ENCODE measurements at places on chromosomes 3 and 15. TPM values are rescaled to one million over a fixed set of nuclear protein-coding genes. Genes with fewer than 3 reads are reported as not detected.

DNA sequence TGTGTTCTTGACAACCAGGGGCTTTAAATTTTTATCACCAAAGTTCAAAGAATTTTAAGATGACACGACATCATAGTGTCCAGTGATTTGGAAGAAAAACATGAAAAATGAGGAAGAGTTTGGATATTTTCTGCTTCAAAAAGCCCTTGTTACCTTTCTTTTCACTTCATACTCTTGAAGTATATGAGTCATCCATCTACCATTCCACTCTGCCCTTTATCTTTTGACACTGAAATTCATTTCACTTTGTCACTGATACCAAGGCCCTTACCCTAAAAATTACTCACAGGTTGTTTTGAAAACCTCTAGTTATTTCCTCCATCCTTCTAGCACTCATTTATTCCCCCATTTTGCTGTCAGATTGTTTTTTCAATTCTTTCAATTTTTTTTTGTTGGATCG is 42.7 kb downstream of the OR5H15 start:
- no peak for DNase-seq
- H3K4me3 ChIP-seq = no peak overlapping the region
- no peaks in the 10 kb centered on the region for H3K27me3 ChIP-seq

GRCh38 chr3:4656059-4656458 is 162.9 kb downstream of the ITPR1 start:
- no peak overlapping the region for H3K4me3 ChIP-seq
- no peaks in the 10 kb centered on the region for H3K4me1 ChIP-seq
- no peaks in the 10 kb centered on the region for H3K36me3 ChIP-seq
- H3K27me3 ChIP-seq = no peaks in the 10 kb centered on the region

DNA sequence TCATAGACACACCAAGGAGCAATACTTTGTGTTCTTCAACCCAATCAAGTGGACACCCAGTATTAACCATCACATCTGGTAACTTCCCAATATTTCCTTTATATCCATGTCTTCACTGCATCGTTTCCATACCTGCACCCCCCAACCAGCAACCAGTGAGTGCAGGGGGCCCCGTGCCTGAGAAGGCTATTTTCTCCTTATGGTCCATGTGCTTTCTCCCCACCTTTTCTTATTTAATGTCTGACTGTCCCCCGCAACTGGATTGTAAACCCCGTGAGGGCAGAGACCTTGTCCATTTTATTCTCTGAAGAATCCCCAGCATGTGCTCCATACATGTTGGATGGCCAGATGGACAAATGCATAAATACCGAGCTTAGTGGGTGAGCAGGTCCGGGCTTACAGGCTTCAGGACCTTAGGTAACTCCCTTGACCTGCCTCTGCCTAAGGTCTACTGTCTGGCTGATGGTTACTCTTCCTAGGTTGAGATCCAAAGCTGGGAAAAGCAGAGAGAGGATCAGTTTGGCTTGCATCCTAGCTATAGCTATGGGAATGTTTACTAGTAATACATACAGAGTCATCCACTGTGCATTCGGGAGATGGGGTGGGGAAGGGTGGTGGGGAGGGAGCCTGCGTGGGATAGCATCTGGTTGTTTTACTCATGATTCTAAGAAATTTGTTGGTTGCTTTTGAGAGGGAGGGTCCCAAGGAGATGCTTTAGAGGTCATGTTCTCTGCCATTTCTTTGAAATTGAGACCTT is 41.5 kb downstream of the PXYLP1 start:
- H3K4me3 ChIP-seq = no peak overlapping the region
- peaks cover 9% of the 10 kb centered on the region for H3K4me1 ChIP-seq
- no peak overlapping the region for H3K27ac ChIP-seq
- no peak for DNase-seq
- H3K27me3 ChIP-seq = no peaks in the 10 kb centered on the region
- H3K36me3 ChIP-seq = no peaks in the 10 kb centered on the region

GRCh38 chr3:4306860-4307259 is 3.7 kb downstream of the SETMAR start:
- no peaks in the 10 kb centered on the region for H3K36me3 ChIP-seq
- H3K27me3 ChIP-seq = no peaks in the 10 kb centered on the region
- DNase-seq = no peak

GRCh38 chr3:112308151-112308911 is 14.3 kb upstream of the SLC9C1 start:
- peak overlapping the region; percentile 86 for H3K27ac ChIP-seq
- peaks cover 32% of the 10 kb centered on the region for H3K4me1 ChIP-seq

DNA sequence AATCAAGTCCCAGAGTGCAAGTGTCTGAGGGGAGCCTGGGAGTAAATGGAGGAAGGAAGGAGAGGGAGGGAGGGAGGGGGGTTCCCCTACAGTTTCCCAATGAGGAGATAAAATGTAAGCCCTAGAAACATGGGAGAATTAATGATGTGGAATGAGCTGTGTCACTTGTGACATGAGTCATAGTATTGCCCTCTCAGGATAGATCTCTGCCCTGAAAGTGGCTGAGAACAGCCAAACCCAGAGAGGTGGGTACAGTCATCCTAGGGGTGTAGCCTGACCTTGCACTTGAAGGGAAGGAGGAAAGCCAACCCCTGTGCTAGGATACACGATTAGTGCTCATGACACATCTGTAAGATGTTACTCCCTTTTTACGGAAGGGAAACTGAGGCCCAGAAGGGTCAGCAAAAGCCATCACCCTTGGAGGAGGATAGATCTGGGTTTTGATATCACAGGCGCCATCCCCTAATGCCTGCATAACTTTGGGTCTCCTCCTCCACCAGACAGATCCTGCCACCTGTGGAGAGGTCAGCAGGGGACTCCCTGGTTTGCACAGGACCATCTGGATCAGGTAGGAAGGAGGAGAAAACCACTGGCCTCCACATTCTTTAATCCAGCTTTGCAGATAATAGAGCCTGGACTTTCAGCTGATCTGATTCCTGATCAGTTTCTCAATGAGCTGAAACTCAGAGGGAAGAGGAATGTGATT is 23.1 kb upstream of the USP3 start:
- H3K4me3 ChIP-seq = no peak overlapping the region
- H3K27ac ChIP-seq = peak overlapping the region; percentile 23
- peaks cover 21% of the 10 kb centered on the region for H3K4me1 ChIP-seq
- no peak for DNase-seq
- no peaks in the 10 kb centered on the region for H3K36me3 ChIP-seq
- no peaks in the 10 kb centered on the region for H3K27me3 ChIP-seq

GRCh38 chr3:40179016-40179415 is 130.5 kb upstream of the EIF1B start:
- H3K27me3 ChIP-seq = no peaks in the 10 kb centered on the region
- H3K36me3 ChIP-seq = no peaks in the 10 kb centered on the region
- peak; percentile 87 for DNase-seq
- H3K4me3 ChIP-seq = no peak overlapping the region

- no peak overlapping the region for H3K27ac ChIP-seq
- H3K4me3 ChIP-seq = no peak overlapping the region
- H3K36me3 ChIP-seq = no peaks in the 10 kb centered on the region
- H3K27me3 ChIP-seq = no peaks in the 10 kb centered on the region
- DNase-seq = no peak
Measured at GRCh38 chr15:64780600-64781156, 5.3 kb upstream of the RBPMS2 start.

GRCh38 chr3:48413611-48414010 is 16.3 kb downstream of the PLXNB1 start:
- no peaks in the 10 kb centered on the region for H3K27me3 ChIP-seq
- H3K27ac ChIP-seq = no peak overlapping the region
- no peak for DNase-seq
- no peaks in the 10 kb centered on the region for H3K36me3 ChIP-seq
- no peak overlapping the region for H3K4me3 ChIP-seq

DNA sequence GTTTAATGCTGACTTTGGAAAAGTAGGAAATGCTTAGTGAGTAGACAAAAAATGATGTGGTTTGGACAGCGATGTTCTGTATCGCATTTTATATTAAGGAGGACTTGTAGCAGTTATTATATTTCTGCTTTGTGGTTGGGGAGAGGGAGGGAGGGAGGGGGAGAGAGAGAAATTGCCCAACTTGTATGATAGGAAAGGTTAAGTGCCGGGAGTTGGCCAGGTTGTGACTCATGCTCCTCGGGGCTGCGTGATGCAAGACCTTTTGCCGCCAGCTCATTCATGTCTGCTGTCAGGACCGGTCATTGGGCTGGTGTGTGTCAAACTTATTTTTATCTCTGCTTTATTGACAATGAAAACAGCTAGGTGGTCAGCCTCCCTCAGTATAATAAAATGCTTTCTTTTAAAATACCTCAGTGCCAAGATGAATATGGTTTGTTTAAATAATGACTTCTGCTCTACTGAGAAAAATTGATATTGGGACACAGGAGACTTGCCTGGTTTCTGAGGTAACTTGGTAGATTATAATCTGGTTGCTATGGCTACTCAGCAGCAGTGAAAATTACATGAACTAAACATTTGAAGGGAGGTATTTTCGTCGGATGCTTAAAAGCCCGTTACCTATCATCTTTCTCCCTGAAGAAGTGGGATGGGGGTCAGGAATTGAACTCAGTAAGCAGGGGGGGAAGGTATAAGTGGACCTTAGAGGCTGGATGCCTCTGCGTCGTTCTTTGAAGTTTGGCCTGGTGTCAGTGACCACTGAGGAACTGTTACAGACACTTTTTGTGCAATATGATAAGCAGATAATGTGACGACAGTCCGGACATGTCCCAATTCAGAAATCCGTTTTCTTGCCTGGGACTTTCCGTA is 90.7 kb downstream of the FNDC3B start:
- peak; percentile 92 for DNase-seq
- H3K4me1 ChIP-seq = peaks cover 53% of the 10 kb centered on the region
- H3K4me3 ChIP-seq = no peak overlapping the region
- H3K27me3 ChIP-seq = no peaks in the 10 kb centered on the region
- H3K27ac ChIP-seq = peak overlapping the region; percentile 72

- no peak overlapping the region for H3K27ac ChIP-seq
- H3K27me3 ChIP-seq = no peaks in the 10 kb centered on the region
- H3K36me3 ChIP-seq = no peaks in the 10 kb centered on the region
Measured at GRCh38 chr15:49309889-49310288, 113.2 kb upstream of the FGF7 start.

FAM43A gene
- 18.9 TPM for total RNA-seq

GCNT3 gene
- 17.5 TPM for total RNA-seq

SLC6A11 gene
- total RNA-seq = 1.5 TPM

PLA2G4D gene
- total RNA-seq = 0.04 TPM

EPHA6 gene
- total RNA-seq = 14.3 TPM

ANKUB1 gene
- not detected for total RNA-seq

CCDC9B gene
- total RNA-seq = 1.8 TPM

BNC1 gene
- 24.3 TPM for total RNA-seq

DGKG gene
- total RNA-seq = not detected

PSTPIP1 gene
- not detected for total RNA-seq

GPR149 gene
- total RNA-seq = 0.44 TPM
